ENCODE measurements at places on chromosomes 1 and 21.

GRCh38 chr1:104406728-104407127 is 657.0 kb downstream of the AMY1C start:
- no peak for DNase-seq

- no peak for DNase-seq
Measured at GRCh38 chr1:114524944-114525343, 13.9 kb upstream of the TRIM33 start.

DNA sequence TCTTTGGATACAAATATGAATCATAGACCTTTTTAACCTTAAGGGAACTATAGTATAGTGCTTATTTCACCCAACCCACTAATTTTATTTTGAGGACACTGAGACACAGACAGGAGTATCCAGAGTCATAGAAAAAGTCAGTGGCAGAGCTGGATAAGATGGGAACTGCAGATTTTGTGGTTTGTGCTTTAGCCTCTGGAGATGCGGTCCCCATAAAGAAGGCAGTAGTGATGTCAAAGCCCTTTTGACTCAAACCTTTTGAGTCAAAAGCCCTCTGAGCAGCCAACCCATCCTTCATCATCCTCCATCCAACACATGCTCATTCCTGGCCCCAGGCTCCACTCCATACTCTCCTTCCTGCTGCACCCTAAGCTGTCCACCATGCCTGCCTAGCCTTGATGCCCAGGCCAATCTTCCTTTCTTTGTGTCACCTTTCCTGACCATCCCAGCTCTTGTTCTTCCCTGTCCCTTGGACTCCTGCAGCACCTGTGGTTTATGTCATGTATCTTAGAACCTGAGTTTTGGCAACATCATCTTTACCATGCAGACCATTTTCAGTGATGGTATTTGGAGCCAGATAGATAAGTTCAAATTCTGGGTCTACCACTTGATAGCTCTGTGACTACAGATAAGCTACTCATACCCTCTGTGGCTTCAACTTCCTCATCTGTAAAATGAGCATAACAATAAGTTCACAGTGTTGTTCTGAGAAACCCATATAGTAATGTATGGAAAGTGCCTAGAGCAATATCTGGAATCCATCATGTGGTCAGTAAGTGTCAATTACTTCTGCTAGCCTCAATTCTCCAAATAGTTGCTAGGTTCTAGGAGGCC is 20.1 kb downstream of the SLAMF1 start:
- no peak for DNase-seq

- DNase-seq, result no peak
Measured at GRCh38 chr1:24323281-24323680, 4.1 kb downstream of the GRHL3 start.

DNA sequence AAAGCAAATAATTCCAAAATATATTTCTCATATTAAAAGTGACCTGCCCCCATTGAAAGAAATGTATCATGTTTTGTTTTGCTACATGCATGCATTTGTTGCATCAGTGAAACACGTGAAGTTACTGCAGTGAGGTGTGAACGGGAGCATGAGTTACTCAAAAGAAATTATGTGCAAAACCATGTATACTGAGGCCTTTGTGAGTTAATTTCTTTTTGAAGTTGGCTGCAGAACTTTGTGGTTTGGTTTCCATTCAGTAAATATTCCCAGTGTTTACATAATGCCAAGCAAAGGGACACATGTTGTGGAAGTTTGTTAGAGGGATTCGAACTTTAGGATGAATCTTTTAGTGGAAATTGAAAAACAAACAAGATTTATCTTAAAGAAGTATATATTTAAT is 619.4 kb upstream of the ADAMTS5 start:
- no peak for DNase-seq

DNA sequence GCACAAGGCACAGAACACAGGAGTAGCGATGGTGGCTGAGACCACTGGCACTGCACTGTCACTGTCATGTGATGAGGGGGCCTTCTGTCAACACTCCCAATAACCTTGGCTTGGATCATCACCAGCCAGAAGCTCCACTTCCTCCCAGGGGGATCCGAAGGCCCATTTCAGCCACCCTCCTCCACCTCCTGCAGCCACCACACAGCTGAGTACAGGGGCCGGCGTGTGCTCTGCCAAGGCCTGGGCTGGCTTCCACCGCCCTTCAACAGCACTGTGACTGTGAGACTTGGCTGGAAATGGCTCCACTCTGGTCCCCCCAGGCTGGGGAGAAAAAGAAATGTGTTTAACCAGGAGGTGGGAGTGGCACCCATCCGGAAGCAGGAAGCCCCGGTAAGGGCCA is 9.9 kb upstream of the NADK start:
- DNase-seq, result no peak

GRCh38 chr1:111214884-111215283 is 12.6 kb upstream of the CHI3L2 start:
- DNase-seq, result no peak

- no peak for DNase-seq
Measured at GRCh38 chr1:206883160-206883559, 14.1 kb upstream of the IL24 start.

GRCh38 chr1:119101563-119101962 is 38.9 kb downstream of the WARS2 start:
- no peak for DNase-seq

DNA sequence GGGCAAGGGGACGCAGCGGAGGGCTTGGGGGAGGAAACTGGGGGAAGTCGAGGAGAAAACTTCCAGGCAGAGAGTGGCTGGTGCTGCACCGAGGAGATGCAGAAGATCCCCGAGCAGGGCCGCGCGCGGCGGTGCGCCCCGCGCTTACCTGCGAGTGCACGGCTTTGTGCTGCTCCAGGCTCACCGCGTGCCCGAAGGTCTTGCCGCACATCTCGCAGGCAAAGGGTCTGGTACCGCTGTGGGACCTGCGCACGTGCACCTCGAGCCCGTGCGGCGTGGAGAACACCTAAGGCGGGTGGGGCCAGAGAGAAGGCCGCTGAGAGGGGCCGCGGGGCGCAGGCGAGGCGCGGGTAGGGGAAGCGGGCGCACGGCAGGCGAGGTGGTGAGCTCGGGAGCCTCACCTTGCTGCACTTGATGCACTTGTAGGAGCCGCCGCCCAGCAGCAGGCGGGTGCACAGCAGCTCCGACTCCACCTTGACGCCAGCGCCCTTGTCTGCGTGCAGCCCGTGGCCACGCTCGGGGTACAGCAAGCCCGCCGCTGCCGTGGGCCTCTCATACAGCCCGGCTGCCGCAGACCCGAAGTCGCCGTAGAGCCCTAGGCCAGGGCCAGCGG is 6.4 kb downstream of the GFI1 start:
- no peak for DNase-seq

- DNase-seq, result peak; percentile 33
Measured at GRCh38 chr1:53507116-53507820, 48.1 kb downstream of the DMRTB1 start.

DNA sequence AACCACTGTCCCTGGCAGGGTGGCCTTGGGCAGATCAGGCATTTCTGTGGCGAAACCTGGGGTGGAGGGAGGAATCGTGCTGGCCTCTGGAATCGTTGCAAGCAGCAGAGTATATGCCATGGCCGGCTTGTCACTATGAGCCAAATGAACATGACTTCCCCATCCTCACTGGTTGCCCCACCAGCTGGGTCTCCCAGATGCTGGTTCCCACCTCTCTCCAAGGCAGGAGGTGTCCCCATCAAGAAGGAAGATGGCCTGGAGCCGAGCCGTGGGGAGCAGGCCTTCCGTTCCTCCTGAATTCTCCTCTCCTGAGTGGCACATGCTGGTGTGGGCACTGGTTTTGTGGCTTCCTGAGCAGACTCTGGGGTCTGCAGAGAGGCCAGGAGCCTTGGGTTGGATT is 60.2 kb upstream of the ACTRT2 start:
- DNase-seq, result peak; percentile 38

DNA sequence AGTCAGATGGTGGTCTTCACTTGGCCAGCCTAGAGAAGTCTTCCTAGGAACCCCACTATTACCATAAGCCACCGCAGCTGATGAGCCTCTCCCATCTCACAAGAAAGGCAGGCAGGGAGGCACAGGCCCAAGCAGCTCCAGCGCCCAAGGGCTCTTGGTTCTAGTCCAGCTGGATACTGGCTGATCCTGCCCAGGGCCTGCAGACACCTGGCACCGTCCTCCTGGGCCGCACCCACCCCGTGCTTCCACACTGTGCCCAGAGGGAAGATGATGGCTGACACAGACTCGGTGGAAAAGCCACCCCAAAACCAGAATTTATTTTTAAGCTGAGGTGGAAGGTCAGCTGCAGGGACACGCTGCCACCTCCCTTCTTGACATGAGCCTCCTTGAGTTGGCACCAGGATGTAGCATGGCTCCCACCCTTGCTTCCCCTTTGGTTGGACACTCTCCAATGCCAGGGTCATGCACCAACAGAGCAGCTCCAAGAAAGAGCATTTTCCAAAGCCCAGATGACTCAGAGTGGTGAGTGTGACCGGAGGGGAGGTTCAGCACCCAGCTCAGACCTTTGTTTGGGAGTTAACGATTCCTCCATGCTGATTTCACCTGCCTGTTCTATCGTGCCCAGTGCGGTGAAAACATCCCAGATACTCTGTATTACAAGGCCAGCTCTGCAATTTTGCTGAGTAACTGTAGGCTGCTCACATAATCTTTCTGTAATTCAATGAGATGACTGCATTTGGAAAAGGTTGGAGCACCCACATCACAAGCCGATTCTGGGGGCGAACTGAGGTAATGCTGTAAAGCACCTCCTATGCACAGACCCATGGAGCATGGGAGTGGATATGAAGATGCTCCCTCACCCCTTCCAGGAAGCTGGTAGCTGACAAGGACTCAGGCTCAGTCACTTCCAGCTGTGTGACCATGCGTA is 63.1 kb upstream of the SLC2A1 start:
- DNase-seq, result no peak

DNA sequence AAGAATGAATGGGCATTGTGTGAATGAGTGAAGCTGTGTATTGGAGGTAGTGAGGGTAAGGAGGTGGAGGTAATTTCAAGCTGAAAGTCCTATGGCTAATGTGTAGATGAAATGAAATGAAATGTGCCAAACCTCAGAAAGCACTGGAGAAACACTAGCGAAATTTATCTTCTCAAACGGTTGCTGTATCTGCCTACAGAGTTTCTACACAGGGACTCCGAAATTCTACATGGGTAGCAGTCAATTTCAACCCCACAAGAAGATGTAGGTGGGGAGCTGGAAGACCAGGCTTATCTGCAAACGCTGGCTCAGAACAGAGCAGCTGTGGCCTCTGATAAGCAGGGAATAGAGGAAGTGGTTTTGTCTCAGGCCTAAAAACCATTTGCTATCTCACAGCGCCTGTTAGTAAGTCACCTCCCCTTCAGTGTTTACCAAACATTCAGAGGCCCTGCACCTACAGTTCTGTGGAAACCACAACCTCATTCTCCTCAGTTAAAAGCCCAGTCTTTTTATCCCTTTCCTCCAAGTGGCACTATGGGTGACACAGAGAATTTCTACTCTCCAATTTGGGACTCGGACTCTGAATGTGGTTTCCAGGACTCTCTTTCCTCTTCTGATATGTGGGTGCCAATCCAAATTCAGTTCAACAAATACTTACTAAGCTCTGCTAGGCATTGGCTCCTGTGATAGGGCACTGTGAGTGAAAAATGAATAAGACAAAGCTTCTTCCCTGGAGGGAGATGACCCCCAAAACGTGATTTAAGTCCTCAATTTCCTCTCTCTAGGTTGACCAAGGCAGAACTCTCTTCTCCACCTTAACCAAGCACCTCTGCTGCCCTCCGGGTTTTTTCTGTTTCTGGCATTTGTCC is 17.2 kb upstream of the SLAMF6 start:
- DNase-seq, result no peak

- DNase-seq, result peak; percentile 93
Measured at GRCh38 chr1:171841050-171841910, at the start of gene DNM3. Gene DNM3, plus strand, starts transcription at chr1:171841498. Its CDS starts 159 bp downstream, at chr1:171841657.

- DNase-seq, result no peak
Measured at GRCh38 chr1:22231995-22232690, 89.2 kb upstream of the WNT4 start.

DNA sequence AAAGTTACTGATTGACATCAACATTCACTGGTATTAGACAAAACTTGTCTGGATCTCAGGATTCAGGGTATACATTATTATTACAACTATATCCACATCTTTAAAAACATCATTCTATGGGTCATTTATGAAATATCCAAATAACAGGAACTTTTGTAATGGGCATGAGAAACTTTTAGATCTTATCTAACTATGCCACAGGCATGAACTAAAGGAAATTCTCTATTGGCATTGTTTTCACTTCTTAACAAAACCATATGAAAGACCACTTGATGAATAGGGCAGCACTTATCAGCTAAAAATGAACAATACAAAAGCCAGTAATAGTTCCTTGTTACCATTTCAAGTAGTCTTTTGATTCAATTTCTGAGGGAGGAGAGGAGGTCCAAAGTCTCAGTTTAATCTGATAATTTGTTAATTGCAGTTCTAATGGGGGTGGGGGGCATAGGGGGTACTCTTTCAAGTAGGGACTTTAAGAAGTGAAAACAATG is 30.8 kb upstream of the CPLANE2 start:
- DNase-seq, result no peak

DNA sequence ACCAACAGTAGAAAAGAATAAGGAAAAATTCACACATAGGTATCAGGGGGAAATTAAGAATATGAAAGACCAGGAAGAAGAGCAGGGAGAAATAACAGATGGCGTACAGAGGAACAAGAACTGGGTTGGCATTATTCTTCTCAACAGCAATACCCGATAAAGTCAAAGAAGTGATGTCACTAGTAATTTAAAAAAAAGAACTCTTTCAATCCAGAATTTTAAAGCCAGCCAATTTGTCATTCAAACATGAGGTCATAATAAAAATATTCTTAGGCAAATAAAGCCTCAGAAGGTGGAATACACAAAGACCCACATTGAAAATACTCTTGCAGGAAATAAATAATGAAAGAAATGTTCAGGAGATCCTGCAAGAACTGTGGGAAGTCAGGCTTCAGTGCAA is 8.8 kb downstream of the NCMAP start:
- DNase-seq, result no peak

GRCh38 chr1:7719468-7720094 is 51.5 kb upstream of the VAMP3 start:
- DNase-seq, result no peak

DNA sequence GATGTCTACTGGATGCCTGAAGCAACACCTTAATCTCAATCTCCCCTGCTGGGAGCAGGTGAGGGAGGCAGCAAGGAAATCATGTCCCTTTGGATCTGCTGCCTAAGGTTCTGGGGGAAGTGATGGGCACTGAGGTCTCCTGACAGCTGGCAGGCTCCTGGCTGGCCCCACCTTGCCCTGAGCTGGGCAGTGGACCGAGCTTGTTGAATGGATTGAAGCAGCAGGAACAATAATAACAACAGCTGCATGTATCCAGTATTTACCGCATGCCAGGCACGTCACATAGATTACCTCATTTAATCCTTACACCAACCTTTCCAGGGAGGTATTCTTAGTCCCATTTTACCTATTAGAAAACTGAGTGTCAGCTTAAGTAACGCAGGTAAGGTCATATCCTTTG is 133.9 kb downstream of the PLXNA2 start:
- DNase-seq, result no peak

DNA sequence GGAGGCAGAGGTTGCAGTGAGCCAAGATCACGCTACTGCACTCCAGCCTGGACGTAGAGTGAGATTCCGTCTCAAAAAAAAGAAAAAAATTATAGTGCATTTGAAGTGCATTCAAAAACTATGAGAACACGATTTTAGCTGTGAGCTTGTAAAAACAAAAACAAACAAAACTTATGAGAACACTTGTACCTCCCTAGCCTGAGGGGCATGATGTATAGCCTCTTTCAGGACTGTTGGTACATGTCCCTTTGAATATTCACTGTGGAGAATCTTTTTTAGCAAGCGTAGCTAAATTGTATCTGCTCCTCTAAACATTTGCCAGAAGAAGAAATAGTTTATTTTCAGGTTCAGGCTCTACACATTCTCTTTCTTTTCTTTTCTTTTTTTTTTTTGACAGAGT is 9.5 kb upstream of the DEGS1 start:
- no peak for DNase-seq

GRCh38 chr1:21871943-21872342 is 59.9 kb downstream of the LDLRAD2 start:
- DNase-seq, result no peak
